NCI-H1092 (cell line): ENCODE measurements at places on chromosomes 1 and 21.

DNA sequence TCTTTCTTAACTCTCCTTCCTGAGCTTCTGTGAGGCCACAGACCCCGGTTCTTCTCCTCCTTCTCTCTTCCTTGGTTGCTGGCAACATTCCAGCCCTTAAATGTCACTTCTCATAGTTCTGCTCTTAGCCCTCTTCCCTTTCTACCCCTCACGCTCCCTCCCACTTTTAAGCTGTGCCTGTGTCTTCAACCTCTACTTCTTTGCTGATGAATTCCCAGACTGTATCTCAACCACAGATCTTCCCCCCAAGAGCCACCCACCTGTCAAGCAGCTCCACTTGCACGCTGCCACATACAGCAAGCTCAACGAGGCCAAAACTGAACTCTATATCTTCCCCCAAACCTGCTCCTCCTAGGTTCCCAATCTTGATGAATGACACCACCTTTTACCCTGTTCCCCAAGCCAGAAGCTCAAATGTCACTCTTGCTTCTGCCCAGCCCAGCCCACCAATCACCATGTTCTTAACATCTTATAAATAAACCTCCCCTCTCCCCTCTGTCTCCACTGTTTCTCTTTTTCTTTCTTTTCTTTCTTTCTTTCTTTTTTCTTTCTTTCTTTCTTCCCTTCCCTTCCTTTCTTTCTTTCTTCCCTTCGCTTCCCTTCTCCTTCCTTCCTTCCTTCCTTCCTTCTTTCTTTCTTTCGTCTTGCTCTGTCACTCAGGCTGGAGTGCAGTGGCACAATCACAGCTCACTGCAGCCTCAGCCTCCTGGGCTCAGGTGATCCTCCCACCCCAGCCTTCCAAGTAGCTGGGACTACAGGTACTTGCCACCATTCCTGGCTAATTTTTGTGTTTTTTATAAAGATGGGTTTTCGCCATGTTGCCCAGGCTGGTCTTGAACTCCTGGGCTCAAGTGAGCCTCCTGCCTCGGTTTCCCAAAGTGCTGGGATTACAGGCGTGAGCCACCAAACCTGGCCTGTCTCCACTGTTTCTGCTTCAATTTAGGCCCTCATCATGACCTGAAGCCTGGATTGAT lies 19.8 kb upstream of the PTP4A2 start:
- DNase-seq, result no peak

- no peak for DNase-seq
Measured at GRCh38 chr1:217214551-217214950, 416.3 kb downstream of the GPATCH2 start.

GRCh38 chr1:44721485-44722361 lies 9.2 kb downstream of the RNU5D-1 start:
- peak; percentile 36 for DNase-seq

- no peak for DNase-seq
Measured at GRCh38 chr1:96002201-96002600, 719.4 kb upstream of the PTBP2 start.

- DNase-seq, result no peak
Measured at GRCh38 chr1:71785450-71785849, 496.9 kb downstream of the NEGR1 start.

DNA sequence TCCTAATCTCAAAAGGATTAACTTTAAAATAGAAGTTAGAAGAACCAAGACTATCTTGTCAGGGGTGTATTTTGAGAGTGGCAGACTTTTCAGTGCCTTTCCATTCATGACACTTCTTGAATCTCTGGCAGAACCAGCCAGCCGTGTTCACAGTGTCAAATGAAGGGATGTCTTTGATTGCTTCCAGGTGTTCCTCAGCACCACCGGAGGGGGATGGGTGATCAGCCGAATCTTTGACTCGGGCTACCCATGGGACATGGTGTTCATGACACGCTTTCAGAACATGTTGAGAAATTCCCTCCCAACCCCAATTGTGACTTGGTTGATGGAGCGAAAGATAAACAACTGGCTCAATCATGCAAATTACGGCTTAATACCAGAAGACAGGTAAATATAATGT lies 32.3 kb downstream of the FMO1 start:
- DNase-seq, result no peak

DNA sequence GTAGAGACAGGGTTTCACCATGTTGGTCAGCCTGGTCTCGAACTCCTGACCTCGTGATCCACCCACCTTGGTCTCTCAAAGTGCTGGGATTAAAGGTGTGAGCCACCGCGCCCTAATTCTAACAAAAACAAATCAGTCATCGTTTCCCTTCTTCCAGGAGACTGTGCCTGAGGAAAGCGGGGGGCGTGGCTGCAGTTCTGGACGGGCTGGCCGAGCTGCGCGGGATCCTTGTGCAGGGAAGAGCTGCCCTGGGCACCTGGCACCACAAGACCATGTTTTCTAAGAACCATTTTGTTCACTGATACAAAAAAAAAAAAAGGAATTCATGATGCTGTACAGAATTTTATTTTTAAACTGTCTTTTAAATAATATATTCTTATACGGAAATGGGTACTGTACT lies 104.2 kb downstream of the WDR4 start:
- DNase-seq, result no peak

- DNase-seq, result no peak
Measured at GRCh38 chr1:54980046-54980527, 341 bp upstream of the TMEM61 start.

- DNase-seq, result no peak
Measured at GRCh38 chr1:37865348-37866120, 6.1 kb upstream of the MTF1 start.

DNA sequence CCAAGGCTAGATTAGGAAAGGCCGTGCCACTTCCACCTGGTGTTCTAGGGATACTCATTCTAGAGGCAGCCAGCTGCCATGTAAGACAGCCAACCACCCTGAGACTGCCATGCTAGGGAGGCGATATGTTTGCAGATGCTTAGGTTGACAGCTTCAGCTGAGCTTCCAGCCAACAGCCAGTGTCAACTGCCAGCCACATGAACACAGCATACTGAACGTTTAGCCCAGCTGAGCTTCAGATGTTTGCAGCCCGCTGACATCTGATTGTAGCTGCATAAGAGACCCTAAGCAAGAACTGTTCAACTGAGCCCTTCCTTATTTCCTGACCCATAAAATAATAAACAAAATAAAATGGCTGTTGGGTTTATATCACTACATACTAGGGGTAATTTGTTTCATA lies 5.0 kb upstream of the KCNC4 start:
- DNase-seq, result peak; percentile 42

GRCh38 chr1:81453367-81453703 lies 347.4 kb upstream of the ADGRL2 start:
- no peak for DNase-seq

- DNase-seq, result no peak
Measured at GRCh38 chr1:98325646-98326440, 335.7 kb upstream of the SNX7 start.

- DNase-seq, result no peak
Measured at GRCh38 chr1:13623021-13623637, 39.5 kb downstream of the PDPN start.

DNA sequence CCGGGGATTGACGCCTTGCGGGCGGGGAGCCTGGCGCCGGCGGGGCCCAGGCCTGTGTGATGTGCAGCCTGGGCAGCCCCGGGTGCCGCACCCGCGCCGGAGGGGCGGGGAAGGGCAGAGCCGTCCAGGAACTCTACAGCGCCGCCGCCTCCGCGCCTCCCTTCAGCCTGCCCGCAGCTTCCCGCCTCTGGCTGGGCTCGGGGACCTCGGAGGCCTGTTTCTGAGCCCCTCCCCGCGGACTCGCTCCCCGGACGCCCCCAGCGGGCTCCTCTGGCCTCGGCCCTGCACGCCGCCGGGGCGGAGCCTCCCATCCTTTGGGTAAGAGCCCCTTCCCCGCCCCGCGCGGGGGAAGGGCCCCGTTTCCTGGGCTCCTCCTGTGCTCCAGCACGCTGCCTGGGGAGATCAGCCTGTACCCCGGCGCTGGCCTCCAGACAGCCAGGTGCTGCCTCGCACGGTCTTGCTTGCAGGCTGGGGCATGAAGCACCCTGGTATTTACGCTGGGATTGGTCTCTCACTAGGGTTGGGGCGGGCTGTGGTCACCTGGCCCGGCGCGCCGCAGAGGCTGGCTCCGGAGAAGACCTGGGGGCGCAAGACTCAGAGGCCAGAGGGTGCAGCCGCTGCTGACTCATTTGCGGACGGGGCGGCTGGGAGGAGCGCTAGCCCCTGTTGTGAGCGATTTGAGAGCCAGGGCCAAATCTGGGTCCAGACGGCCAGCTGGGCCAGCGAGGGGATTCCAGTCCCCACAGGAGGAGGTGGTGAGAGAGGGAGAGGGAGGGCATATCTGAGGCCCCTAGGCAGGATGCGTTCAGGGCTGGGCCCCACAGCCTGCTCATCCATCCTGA lies 5.7 kb upstream of the ACOT11 start:
- peak; percentile 56 for DNase-seq

- DNase-seq, result no peak
Measured at GRCh38 chr1:40977716-40978115, 1.8 kb upstream of the CTPS1 start.

GRCh38 chr21:42387164-42387563 lies 8.7 kb downstream of the TMPRSS3 start:
- DNase-seq, result no peak

DNA sequence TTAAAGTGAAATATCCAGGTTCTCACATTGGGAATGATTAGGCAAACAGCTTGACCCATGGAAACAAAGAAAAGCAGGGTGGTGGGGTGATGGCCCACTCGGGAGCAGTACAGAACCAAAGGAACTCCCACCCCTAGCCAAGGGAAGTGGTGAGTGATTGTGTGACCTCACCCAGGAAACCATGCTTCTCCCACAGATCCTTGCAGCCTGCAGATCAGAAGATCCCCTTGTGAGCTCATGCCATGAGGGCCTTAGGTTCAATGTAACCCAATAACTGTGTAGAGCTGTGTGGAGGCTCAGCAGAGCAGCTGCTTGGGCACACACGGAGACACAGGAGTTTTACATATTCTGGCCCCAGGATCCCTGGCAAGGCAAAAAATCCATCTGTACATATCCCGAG lies 311.8 kb upstream of the DPYD start:
- no peak for DNase-seq

DNA sequence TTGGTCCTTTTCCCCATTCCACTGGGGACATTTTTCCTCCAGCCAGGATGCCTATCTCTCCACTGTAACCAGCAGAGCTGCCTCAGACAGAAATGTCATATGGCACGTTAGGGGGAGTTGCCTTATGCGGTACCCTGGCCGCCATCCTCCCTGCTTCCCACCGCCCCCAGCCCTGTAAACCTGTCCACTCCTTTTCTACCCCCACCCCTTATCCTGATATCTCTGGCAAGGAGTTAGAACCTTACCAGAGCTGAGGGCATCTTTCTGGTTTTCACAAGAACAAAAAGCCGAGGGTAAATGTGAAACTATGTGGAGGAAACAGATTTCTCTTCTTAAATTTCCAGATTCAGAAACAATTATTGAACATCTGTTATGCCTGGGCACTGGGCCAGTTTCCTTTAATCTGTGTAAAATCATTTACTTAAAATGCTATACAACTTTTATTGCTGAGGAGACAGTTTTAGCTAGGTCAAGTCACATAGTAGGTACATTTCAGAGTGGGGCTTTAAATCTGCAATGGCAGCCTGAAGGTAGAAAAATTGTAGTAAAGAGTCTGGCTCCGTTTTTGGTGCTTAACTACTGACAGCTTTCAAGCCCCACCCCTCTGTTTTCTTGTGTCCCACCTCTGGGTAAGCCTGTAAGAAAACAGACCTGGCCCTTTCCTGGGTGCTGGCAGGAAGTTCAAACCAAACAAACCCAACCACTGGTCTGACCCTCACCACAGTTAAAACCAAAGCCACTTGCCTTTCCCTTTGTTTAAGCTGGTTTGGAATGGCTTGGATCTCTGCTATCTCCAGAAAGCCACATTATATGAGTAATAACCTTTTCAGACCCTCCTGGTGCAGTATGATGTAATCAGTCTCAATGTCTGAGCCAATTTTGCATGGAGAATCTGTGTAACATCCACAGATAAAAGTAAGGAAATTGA lies 319.0 kb downstream of the HHAT start:
- no peak for DNase-seq

DNA sequence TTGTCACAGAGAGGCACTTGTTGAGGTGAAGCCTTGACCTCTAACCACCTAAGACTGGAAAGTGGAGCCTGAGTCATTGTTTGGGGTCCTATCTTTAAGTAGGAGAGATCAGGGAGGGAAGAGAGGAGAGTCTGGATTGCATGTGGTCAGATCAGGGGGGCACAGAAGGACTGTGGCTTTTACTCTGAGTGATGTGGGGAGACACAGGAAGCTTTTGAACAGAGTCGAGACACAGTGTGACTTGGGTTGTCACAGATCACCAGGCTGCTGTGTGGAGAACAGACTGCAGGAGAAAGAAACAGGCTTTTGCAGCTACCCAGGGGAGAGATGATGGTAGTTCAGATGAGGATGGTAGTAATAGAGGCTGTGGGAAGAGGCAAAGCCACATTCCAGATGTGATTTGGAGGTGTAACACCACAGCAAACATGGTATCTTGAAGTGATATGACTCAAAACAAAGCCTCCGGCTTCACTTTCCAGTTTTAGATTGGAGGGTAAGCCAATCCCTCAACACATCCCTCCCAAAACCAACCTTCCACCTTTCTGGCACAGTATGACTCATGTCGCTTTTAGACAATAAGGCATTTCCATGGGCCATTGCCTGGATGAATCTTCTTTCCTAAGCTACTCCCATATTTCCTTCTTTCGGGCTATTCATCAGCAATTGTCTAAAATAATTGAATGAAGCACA lies 125.8 kb upstream of the SLC44A3 start:
- DNase-seq, result no peak

GRCh38 chr1:203084588-203085527 lies 954 bp downstream of the MYOG start:
- no peak for DNase-seq

DNA sequence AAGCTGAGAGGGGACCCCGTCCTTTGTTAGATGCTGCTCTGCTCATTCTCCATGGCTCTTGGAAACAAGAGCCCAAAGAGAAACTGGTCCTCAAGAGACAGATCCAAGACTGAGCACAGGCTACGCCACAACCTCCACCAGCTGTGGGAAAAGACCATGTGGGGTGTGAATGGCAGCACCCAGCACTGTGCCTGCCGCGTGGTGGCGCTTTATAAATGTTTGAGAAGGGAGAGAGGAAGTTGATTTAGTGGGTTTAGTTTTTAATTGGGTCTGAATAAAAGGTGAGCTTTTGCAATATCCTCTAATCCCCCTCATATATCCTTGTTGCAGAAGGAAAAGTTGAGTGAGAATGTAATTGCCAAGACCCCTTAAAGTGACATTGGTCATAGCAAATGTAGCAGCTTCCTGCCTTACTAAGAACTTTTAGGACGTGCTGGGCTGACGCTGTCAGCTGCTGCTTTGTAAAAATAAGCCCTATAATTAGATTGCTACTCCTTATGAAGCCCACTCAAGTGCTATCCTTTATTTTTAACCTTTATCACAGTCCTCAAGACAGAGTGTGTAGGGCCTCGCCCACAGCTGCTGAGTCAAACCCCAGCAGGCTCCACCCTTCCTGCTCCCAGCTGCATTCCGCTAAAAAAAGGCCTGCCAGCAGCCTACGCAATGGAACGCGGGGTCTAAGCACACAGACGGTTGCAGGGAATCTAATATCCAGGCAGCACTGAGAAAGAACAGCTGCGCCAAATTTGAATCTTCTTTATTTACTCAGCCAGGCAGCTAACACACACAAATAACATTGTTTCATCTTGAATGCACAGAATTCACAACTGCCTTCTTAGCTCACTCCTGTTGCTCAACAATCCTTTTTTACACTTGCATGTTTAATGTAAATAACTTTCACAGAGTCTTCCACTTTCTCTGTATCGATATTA lies 47.4 kb upstream of the PRDX6 start:
- DNase-seq, result peak; percentile 35

GRCh38 chr1:28323720-28324119 lies 5.1 kb upstream of the MED18 start:
- DNase-seq, result no peak
